ENCODE measurements at places on chromosomes 2 and 18.

DNA sequence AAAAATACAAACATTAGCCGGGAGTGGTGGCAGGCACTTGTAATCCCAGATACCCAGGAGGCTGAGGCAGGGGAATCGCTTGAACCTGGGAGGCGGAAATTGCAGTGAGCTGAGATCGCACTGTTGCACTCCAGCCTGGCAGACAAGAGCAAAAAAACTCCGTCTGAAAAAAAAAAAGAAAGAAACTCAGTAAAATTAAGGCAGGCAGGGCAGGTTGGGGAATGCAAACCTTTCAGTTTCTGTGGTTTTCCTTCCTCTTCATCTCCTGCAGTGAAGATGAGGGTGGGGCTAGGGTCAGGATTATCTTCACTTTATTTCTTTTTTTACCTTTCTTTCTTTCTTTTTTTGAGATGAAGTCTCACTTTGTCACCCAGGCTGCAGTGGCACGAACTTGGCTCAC lies 43.2 kb upstream of the PSME4 start:
- no peak for DNase-seq

GRCh38 chr18:26745288-26746181 lies 120.0 kb downstream of the AQP4 start:
- DNase-seq = no peak

GRCh38 chr18:74522635-74523548 lies 11.4 kb upstream of the CNDP1 start:
- no peak for DNase-seq

GRCh38 chr2:20212871-20213503 lies 11.9 kb downstream of the SDC1 start:
- DNase-seq = no peak

GRCh38 chr2:238761868-238762267 lies 86.0 kb upstream of the TWIST2 start:
- no peak for DNase-seq

- no peak for DNase-seq
These were observed 61.0 kb downstream of the DAW1 start for GRCh38 chr2:227932403-227932802.

- DNase-seq = no peak
These were observed 45.3 kb downstream of the LRRFIP1 start for GRCh38 chr2:237672731-237673129.

DNA sequence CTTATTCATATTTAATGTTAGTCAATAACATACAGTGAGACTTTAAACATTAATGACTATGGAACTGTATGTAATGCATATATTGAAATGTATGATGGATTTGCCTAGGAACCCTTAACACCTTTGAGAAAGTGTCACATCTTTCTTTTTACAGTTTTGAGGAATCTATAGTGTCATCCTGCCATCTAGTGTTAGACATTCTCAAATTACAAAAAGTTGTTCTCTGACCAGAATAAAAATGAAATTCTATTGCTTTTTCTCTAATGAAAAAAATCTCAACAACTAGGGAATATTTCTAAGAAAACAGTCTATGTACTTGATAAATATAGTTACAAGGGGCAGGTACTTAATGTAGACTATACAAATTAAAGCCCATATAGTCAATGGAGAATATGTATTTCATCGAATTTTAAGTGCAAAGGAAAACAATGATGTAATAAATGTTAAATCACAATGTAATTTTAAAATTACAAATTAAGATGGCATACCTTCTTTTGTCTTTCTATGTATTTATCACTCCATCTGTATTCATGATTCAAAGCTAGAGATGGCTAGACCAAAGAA lies 5.1 kb upstream of the CALCRL start:
- no peak for DNase-seq

GRCh38 chr18:63307551-63308200 lies 11.9 kb downstream of the BCL2 start:
- DNase-seq = no peak

DNA sequence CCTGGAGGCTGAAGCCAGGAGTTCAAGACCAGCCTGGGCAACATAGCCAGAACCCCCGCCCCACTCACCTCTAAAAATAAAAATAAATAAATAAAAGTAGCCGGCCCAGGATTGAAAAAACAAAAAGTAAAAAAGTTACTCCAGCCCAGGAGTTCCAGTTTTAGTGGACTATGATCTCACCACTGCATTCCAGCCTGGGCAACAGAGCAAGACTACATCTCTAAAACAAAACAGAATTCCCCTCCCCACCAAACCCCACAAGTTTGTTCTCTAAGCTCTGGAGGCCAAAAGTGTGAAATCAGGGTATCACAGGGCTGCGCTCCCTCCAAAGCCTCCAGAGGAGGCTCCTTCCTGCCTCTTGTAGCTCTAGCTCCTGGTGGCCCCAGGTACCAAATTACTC lies 1.7 kb downstream of the D2HGDH start:
- DNase-seq = no peak

GRCh38 chr2:1750933-1751766 lies 6.8 kb upstream of the PXDN start:
- no peak for DNase-seq

GRCh38 chr2:70330476-70330875 lies 28.6 kb upstream of the FAM136A start:
- no peak for DNase-seq

GRCh38 chr2:178418426-178418825 lies 32.5 kb downstream of the PRKRA start:
- no peak for DNase-seq

GRCh38 chr2:241458687-241459086 lies 49.7 kb downstream of the STK25 start:
- no peak for DNase-seq

GRCh38 chr2:28613633-28614501 lies 118.0 kb downstream of the PLB1 start:
- DNase-seq = no peak

DNA sequence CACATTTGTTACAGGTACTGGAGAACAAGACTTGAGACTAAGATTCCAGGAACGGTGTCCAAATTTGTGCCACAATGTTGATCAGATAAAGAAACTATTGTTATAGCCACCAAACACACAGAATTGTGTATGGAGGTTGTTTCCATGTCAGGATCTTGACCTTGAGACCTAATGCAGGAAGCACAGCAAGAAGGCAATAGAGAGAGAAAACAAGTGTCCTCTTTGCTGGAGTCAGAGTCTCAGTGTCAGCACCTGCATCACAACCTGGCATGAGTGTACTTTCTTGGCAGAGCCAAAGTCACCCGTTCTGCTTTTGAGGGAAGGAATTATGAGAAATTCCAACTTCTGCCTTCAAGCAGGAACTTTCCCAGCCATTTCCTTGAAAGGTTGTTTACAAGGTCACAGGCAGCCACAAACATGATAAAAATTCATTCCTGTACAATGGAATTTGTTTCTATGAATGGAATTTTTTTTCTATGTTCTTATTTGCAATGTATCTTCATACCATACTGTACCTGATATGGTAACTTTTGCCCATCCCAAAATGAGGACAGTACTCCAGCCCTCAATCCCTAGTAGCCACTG lies 118.4 kb downstream of the PKP4 start:
- no peak for DNase-seq

DNA sequence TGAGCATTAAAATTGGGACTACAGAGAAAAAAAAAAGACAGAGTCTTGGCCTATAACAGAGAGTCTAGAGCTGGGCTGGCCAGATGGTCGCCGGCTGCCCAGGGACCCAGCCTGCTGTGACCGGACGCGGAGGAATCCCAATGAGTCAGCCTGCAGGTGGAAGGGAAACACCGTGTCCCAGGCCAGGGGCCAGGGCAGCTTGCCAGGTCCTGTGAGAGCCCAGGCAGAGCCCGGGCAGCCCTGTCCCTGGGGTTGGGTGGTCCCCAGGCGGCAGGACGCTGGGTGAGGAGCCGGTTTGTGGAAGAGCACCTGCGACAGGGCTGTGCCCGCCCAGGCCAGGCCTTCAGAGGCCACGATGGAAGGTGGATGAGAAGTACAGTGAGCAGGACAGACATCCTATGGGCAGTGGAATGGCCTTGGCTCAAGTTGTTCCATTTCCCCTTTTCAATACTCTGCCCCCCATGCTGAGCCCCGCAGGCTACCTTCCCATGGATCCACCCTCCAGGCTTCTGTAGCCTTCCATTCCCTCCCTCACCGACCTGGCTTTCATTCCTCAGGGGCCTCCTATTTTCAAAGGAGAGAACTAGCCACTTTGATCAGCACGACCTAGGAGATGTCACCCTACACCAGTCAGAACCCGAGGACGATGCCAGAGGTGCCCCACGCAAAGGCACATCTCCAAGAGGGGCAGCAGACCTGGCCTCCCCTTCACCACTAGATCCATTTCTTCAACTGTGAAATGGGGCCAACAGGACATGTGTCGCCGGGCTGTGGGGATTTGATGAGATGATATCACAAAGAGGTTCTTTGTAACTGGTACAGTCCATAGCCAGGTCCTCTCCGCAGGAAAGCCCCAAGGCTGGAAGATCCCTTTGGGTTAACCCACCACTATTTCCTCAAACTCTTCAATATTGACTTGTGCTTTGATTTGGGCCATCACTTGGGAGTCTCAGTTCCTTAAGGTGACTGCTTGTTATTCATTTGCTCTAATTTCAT lies 87.5 kb downstream of the POLR1A start:
- DNase-seq = no peak

- DNase-seq = no peak
These were observed 499.9 kb upstream of the SPHKAP start for GRCh38 chr2:228681426-228681825.

GRCh38 chr2:173051463-173052215 lies 24.0 kb upstream of the MAP3K20 start:
- no peak for DNase-seq

All from cortex of kidney (tissue), 1 donor.